MCF 10A (cell line): ENCODE measurements at places on chromosomes 16 and 17. TPM values are rescaled to one million over a fixed set of nuclear protein-coding genes. Genes with fewer than 3 reads are reported as not detected.
A peak's percentile ranks its signal among the peaks of the same experiment; 100 is the strongest.

DNA sequence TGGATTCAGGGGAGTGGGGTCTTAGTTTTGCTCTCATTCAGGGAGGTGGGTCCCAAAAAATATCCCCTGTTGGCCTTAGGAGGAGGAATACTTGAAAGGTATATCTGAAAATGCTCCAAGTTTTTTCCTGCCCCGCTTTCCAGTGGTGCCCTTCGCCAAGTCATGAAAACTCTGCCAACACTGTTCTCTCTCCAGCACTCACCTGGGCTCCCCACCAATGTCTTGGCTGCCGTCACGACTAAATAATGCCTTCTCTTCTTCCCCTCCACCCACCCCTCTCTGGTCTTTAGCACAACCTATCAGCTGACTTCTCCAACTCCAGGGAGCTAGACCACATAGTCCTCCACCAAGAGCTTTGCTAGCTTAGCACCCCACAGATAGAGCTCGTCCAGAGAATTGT is 30.6 kb downstream of the ZFHX3 start:
- no peak overlapping the region for H3K4me3 ChIP-seq
- H3K36me3 ChIP-seq, result peaks cover 11% of the 10 kb centered on the region
- H3K27me3 ChIP-seq, result no peaks in the 10 kb centered on the region
- H3K27ac ChIP-seq, result no peak overlapping the region
- H3K4me1 ChIP-seq, result peaks cover 33% of the 10 kb centered on the region

- DNase-seq, result no peak
- H3K4me1 ChIP-seq, result no peaks in the 10 kb centered on the region
- no peak overlapping the region for H3K27ac ChIP-seq
- peaks cover 72% of the 10 kb centered on the region for H3K36me3 ChIP-seq
These were observed 10.9 kb downstream of the SMCR8 start for GRCh38 chr17:18326039-18326438.

- H3K4me3 ChIP-seq, result no peak overlapping the region
- no peaks in the 10 kb centered on the region for H3K27me3 ChIP-seq
- H3K27ac ChIP-seq, result no peak overlapping the region
- no peaks in the 10 kb centered on the region for H3K36me3 ChIP-seq
These were observed 26.5 kb downstream of the NKD1 start for GRCh38 chr16:50574745-50575136.

- H3K27me3 ChIP-seq, result no peaks in the 10 kb centered on the region
- H3K4me1 ChIP-seq, result peaks cover 28% of the 10 kb centered on the region
- H3K36me3 ChIP-seq, result no peaks in the 10 kb centered on the region
- no peak overlapping the region for H3K27ac ChIP-seq
These were observed 50.7 kb downstream of the SMURF2 start for GRCh38 chr17:64611369-64611768.

- peaks cover 78% of the 10 kb centered on the region for H3K36me3 ChIP-seq
- H3K4me3 ChIP-seq, result no peak overlapping the region
- no peaks in the 10 kb centered on the region for H3K27me3 ChIP-seq
- H3K27ac ChIP-seq, result no peak overlapping the region
These were observed 8.3 kb upstream of the ITGA2B start for GRCh38 chr17:44397479-44398440.

GRCh38 chr17:65567566-65567965 is 6.1 kb upstream of the AXIN2 start:
- no peak overlapping the region for H3K4me3 ChIP-seq
- no peaks in the 10 kb centered on the region for H3K27me3 ChIP-seq
- no peak overlapping the region for H3K27ac ChIP-seq
- no peaks in the 10 kb centered on the region for H3K36me3 ChIP-seq

DNA sequence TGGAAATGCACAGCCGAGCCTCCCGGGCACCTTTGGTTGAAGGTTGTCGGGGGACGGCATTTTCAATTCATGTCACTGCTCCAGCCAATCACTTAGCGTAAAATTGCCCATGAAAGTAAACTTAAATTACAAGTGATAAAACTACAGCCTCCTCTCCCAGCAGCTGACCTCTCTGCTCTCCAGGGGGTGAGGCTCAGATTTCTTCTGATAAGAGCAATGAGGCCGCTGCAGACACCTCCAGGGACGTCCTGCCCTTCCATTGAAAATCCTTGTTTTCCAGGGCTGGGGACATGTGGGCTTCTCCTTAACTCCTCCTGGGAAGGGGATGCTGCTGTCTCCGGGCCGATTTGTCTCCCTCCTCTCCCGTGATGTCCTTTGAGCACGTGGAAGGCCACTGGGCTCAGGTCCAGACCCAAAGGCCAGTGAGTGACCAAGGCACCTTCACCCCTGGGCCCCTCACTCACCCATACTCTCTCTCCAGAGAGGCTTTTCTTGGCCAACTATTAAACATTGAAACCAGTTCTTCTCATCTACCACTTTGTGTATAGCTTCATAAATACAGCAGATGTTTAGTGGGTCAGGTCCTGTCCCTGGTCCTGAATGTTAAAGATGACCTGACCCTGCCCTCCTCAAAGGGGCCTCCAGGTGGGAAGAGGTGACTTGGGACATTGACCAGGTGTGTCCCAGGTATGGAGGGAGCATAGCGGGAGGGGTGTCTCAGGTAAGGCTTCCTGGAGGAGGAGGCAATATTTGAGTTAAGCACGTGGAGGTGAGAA is 52.3 kb downstream of the MGAT5B start:
- no peak overlapping the region for H3K27ac ChIP-seq
- peaks cover 6% of the 10 kb centered on the region for H3K36me3 ChIP-seq
- H3K27me3 ChIP-seq, result peaks cover 13% of the 10 kb centered on the region
- no peak overlapping the region for H3K4me3 ChIP-seq
- no peak for DNase-seq

DNA sequence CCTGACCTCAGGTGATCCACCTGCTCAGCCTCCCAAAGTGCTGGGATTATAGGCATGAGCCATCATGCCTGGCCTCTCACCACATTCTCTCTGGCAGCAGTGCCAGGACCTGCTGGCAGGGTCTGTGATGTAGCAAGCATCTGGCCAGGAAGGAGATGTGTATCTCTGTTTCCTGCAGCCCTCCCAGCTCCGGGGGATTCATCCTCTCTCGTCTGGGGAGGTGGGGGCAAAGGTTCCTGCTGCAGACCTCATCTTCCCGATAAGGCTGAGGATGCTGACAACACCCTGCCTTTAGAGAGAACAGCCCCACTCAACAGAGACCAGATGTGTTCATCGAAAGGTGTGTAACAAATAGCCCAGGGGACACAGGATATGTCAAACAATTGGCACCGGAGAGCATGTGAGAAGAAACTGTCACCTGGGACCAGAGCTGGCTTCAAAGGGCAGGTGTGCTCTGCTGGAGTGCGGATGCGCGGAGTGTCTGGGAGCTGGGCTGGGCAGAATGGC is 54.8 kb upstream of the SEC14L1 start:
- no peak overlapping the region for H3K27ac ChIP-seq
- peaks cover 25% of the 10 kb centered on the region for H3K36me3 ChIP-seq
- H3K27me3 ChIP-seq, result no peaks in the 10 kb centered on the region
- peaks cover 17% of the 10 kb centered on the region for H3K4me1 ChIP-seq
- DNase-seq, result no peak
- H3K4me3 ChIP-seq, result no peak overlapping the region

DNA sequence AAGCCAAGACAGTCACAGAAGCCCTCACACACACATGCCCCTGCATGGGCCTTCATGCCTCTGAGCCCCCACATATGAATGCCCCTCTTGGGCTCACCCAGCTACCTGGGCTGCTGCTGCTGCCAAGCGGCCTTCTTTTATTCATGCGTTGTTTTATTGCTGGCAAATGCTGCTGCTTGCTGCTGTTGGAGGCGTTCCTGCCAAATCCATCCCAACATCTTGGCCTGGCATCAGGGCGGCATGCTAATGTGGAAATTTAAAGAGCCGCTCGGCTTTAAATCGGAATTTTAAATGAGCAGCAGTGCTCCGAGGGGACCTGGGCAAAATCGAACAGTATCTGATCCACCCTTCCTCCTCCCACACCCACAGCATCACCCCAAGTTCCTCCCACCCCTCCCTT is 39.0 kb downstream of the NEUROD2 start:
- no peak overlapping the region for H3K4me3 ChIP-seq
- no peak overlapping the region for H3K27ac ChIP-seq
- H3K36me3 ChIP-seq, result peaks cover 37% of the 10 kb centered on the region

DNA sequence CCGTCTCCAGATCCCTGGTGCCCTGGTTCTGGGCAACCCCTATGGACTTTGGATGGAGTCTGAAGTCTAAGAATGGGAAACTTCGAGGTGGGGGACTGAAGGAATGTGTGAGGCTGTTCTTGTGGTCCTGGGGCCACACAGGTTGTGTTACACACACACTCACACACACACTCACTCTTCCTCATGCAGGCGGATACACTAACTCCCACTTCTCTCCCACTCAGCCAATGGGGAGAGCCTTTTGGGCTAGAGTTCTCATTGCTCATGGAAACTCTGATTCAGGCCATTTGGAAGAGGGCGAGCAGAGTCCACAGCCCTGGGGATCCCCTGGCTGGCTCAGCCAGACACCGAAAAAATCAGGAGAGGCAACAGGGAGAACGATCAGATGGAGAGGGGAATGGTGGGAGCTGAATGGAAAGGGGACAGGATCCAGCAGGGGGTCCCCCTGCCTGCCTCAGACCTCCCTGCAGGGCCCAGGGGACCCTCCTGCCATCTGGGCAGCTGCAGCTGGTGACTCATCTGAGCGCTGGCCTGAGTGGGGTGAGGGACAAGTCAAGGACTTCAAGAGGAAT is 9.1 kb downstream of the IGFBP4 start:
- H3K27ac ChIP-seq, result no peak overlapping the region
- peaks cover 26% of the 10 kb centered on the region for H3K27me3 ChIP-seq
- H3K4me3 ChIP-seq, result no peak overlapping the region
- peaks cover 27% of the 10 kb centered on the region for H3K4me1 ChIP-seq

- peaks cover 27% of the 10 kb centered on the region for H3K36me3 ChIP-seq
- no peak for DNase-seq
- peaks cover 32% of the 10 kb centered on the region for H3K4me1 ChIP-seq
- H3K27me3 ChIP-seq, result no peaks in the 10 kb centered on the region
- H3K27ac ChIP-seq, result no peak overlapping the region
- H3K4me3 ChIP-seq, result no peak overlapping the region
These were observed 5.4 kb downstream of the DCAF7 start for GRCh38 chr17:63555500-63556156.

DNA sequence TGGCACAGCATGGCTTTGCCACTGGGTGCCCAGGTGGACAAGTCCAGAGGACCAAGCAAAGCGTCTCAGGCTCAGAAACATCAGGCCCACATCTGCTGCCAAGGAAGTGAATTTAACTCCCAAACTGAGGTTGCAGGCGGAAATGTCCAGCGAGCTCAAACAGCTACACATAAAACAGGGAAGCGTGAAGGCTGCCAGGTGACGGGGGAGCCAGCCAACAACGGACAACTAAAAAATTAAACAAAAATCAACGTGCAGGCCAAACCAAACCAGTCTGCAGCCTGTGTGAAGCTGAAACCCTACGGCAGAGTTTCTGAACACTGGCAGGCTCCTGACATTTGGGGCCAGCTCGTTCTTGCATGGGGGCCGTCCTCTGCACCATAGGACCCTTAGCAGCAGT is 2.5 kb downstream of the TK1 start:
- no peak for DNase-seq
- H3K36me3 ChIP-seq, result peaks cover 16% of the 10 kb centered on the region
- no peaks in the 10 kb centered on the region for H3K27me3 ChIP-seq
- H3K27ac ChIP-seq, result no peak overlapping the region
- H3K4me3 ChIP-seq, result no peak overlapping the region
- peaks cover 15% of the 10 kb centered on the region for H3K4me1 ChIP-seq

DNA sequence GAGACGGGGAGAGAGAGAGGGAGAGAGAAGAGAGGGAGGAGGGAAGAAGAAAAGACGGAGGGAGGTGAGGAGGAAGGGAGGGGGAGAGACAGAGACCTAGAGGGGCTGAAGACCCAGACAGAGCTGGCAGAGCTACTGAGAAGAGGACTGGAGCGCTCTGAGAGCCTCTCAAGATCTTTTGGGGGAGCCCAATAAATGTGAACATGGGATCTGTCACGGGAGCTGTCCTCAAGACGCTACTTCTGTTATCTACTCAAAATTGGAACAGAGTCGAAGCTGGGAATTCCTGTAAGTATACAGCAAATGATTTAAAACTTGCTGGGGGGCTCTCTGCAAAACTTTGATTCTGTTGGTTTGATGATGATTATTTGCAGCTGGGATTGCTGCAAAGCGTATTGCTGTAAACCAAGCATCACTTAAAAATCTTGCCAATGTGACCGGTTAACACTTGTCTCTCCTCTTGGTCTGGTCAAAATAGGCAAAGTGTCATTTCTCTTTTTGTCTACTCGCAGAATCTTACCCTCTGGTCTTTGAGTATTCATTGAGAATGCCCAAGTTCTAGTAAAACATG is 344 bp downstream of the CNTNAP4 start:
- H3K36me3 ChIP-seq, result no peaks in the 10 kb centered on the region
- peaks cover 15% of the 10 kb centered on the region for H3K27me3 ChIP-seq
- DNase-seq, result no peak

GRCh38 chr16:79821911-79822310 is 221.4 kb upstream of the MAF start:
- DNase-seq, result no peak
- H3K27me3 ChIP-seq, result no peaks in the 10 kb centered on the region
- peaks cover 4% of the 10 kb centered on the region for H3K4me1 ChIP-seq
- no peak overlapping the region for H3K4me3 ChIP-seq
- H3K27ac ChIP-seq, result no peak overlapping the region

DNA sequence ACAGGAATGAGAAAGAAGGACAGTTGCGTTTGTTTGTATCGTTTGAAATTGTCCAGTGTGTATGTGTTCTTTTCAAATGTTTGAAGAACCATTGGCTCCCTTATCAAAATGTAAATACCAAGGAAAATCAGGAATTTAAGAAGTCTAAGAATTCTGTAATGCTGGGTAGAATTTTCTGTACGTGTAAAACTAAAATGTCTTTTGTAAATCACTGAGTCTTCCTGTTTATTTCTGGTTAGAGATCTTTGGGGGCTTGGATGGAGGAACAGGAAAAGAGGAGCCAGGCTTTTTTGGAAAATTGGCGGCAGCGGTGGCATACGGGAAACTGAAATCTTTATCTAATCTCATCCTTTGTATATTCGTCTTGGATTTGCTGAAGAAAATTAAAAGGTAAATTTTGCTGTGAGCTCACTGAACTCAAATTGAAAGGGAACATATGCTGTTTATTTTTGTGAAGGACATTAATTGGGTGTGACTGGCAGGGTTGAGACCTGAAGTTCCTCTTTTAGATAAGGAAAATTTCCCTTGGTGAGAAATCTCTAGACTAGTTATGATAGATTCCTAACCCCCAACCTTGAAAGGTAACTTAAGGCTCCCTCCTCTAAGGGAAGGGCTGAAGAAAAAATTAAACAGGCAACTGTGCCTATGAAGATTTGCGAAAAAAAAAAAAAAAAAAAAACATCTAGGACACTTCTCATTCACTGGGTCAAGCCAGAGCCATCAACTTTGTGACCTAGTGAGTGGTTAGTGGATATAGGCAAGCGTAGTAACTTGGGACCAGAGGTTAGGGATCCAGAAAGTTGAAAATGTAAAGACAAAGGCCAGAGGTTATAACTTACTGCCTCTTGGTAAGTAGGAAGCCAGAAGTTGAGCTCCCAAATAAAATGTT is 10.8 kb downstream of the TAT start:
- H3K36me3 ChIP-seq, result no peaks in the 10 kb centered on the region
- peaks cover 10% of the 10 kb centered on the region for H3K27me3 ChIP-seq
- DNase-seq, result no peak
- peak overlapping the region; percentile 78 for H3K4me3 ChIP-seq
- peaks cover 12% of the 10 kb centered on the region for H3K4me1 ChIP-seq

GRCh38 chr16:31460582-31461002 is 1.3 kb downstream of the ARMC5 start:
- H3K27me3 ChIP-seq, result no peaks in the 10 kb centered on the region
- H3K27ac ChIP-seq, result peak overlapping the region; percentile 97
- peak overlapping the region; percentile 88 for H3K4me3 ChIP-seq

TMEM100 gene
- 1.1 and 1.7 TPM in 2 replicates for total RNA-seq

TLCD3B gene
- 0.21 and 0.27 TPM in 2 replicates for total RNA-seq

PRR14 gene
- total RNA-seq, result 39.4 and 41.4 TPM in 2 replicates

RANGRF gene
- 38.6 and 41.8 TPM in 2 replicates for total RNA-seq

CSF3 gene
- 9.6 and 17.1 TPM in 2 replicates for total RNA-seq

CEMP1 gene
- not detected in 2 replicates for total RNA-seq
